Activated CD8-positive, alpha-beta memory T cell treated with anti-CD3 and anti-CD28 coated beads, Interleukin-2, amount 50 U/mL, for 4 hours (primary cell): ENCODE measurements at places on chromosomes 16 and 17.

- no peak for DNase-seq
These were observed 3.6 kb upstream of the HIC1 start for GRCh38 chr17:2051061-2051932.

- DNase-seq, result no peak
These were observed 59.8 kb upstream of the FBXO47 start for GRCh38 chr17:39026980-39027451.

DNA sequence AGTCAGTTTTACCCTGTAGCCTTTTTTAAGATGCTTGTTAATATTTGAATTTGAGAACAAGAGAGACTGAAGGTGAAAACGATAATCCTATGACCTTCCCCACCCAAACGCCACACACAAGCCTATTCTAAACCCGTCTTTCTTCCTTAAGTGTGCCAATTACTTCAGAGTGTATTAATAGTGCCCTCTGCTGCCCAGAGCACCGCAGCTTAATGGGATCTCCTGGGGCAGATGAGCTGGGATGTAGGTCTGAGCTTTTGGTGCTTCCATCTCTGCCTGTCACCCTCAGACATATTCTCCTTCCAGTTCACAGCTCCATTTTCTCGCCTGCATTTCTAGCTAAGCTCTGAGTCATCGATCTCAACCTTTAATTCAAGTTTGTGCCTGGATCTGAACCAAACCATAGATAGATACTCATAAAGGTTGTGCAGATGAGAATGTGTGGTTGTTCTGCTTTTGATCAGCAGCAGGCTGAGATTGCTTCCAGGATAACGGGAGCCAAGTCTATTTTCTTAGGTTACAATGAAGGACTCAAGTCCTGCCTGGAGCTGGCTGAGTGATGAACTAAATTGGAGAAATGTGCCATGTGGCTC is 46.4 kb upstream of the CDH13 start:
- DNase-seq, result no peak

- no peak for DNase-seq
These were observed 26.3 kb downstream of the SMURF2 start for GRCh38 chr17:64635647-64636305.

GRCh38 chr17:39225959-39226683 is 376 bp upstream of the STAC2 start:
- DNase-seq, result peak; percentile 75

GRCh38 chr17:68777856-68778694 is 176.9 kb upstream of the FAM20A start:
- DNase-seq, result no peak
